Urinary bladder (tissue), 4 donors: ENCODE measurements at places on chromosomes 4 and X.

DNA sequence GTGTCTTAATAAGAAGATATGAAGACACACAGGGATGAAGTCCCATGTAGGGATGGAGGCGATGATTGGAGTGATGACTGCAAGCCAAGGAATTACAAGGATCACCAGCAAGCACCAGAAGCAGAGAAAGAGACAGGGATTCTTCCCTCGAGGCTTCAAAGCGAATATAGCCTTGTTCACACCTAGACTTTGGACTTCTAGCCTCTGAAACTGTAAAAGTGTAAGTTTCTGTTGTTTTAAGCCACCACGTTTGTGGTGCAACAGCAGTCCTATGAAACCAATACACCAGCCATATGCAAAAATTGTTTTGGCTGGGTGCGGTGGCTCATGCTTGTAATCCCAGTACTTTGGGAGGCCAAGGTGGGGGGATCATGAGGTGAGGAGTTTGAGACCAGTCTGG is 9.8 kb upstream of the PDS5A start:
- DNase-seq, result no peak

DNA sequence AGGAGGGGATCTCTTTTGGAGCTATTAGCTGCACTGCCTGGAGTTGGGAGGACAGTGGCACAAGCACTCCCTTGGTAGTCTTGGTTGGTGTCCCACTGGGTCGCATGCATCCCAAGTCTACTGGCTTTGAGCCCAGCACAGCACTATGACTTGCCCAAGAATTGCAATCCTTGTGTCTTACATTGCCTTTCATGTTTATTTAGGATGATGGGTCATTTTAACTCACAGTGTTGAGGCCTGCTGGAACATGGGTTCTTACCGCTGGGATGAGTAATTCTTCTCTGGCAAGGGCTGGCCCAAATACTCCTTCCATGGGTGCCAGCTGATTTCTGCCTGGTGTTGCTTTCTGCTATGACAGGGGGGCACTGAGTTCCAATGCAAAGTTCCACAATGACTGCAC is 185.5 kb downstream of the TEX13C start:
- no peak for DNase-seq

DNA sequence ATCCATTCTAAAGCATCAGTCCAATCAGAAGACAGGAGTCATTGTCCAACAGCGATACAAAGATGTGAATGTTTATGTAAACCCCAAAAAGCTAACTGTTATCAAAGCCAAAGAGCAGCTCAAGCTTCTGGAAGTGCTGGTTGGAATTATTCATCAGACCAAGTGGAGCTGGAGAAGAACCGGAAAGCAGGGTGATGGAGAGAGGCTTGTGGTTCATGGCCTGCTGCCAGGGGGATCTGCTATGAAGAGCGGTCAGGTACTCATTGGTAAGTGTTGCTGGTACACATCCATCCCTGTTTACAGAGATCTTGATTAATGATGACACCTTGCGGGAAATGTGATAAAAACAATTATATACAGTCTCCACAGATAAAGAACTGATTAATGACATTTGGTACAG is 11.0 kb downstream of the INTU start:
- DNase-seq, result no peak

DNA sequence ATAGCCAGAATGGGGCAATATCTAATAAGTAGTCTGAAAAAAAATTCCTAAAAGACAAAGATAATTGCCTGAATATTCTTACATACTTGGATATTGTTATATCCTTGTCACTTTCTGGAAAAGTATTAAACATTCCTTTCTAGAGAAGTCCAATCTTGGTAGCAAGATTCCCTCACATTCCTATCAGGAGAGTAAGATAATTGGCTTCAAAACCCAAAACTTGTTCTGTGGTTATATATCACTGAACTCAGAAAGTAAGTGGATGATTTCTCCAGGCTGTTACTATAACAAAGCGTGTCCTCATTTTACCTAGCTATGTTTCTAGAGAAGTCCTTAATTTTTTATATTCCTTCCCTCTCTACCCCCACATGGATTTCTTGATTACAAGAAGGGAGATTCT is 46.0 kb upstream of the TEX13A start:
- no peak for DNase-seq

DNA sequence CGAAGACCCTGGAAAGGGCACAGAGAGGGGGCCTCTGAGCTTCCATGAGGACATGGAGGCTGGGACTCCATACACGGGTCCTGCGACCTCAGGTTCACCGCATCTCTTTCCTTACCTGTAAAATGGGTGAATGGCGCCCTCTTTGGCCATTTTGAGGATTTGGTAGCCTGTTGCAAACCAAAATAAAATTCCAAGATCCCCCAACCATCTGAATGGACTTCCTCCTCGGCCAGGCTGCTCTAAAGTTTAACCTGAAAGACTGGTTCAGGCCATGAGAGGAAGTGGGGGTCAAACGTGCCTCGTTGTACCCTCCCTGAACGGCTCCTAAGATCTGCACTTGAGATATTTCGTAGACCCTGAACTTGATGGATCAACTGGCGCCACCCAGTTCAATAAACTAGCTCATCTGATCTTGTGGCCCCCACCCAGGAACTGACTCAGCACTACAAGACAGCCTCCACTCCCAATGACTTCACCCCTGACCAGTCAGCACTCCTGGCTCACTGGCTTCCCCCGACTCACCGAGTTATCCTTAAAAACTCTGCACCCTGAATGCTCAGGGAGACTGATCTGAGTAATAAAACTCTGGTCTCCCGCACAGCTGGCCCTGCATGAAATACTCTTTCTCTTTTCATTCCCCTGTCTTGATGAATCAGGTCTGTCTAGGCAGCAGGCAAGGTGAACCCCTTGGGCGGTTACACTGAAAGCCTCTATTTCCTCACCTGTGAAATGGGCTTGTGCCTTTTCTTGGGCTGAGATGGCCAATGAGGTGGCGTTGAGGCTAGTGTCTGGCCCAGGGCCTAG is 32.9 kb upstream of the GPR78 start:
- no peak for DNase-seq

DNA sequence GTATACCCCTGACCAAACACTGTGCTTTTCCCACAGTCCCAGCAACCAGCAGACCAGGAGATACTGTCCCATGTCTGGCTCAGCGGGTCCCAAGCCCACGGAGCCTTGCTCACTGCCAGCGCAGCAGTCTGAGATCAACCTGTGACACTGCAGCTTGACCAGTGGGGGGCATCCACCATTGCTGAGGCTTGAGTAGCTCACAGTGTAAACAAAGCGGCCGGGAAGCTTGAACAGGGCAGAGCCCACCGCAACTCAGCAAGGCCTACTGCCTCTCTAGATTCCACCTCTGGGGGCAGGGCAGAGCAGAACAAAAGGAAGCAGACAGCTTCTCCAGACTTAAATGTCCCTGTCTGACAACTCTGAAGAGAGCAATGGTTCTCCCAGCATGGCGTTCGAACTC is 58.1 kb downstream of the SLC10A6 start:
- DNase-seq, result no peak

GRCh38 chrX:129961180-129962083 is 21.0 kb upstream of the BCORL1 start:
- DNase-seq, result no peak

GRCh38 chr4:55866290-55866907 is 13.0 kb downstream of the EXOC1 start:
- DNase-seq, result no peak

- DNase-seq, result no peak
These were observed 31.3 kb upstream of the GBA3 start for GRCh38 chr4:22661443-22661842.

DNA sequence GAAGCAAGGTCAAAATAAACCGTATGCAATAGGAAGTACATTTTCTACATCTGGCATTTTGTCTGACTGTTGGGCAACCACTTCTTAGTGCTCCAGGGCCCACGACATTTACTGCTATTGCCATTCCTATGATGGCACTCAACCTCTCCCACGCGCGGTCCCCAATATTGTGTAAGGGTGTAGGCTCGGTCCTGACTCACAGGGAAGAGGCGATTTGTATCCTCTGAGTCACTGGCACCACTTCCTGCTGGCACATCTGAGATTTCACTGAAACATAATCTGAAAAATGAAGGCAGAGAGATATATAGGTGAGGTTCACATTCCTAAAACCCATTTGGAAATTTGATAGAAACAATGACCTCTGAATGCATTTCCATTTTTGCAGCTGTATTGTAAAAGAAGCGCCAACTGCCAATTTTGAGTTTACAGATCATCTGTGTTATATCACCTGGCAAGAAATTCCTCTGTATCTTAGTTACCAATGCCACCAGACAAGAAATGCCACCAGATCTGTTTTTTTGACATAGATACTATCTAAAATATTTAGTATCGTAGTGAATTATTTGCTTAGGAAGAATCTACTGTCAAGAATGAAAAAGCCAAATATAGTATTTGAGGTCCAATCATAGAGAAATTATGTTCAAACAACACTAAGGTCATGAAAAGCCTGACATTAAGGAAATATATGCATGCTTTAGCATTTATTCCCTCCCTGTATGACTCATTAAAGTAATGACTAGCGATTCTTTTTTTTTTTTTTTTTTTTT is 9.8 kb downstream of the EREG start:
- DNase-seq, result no peak

DNA sequence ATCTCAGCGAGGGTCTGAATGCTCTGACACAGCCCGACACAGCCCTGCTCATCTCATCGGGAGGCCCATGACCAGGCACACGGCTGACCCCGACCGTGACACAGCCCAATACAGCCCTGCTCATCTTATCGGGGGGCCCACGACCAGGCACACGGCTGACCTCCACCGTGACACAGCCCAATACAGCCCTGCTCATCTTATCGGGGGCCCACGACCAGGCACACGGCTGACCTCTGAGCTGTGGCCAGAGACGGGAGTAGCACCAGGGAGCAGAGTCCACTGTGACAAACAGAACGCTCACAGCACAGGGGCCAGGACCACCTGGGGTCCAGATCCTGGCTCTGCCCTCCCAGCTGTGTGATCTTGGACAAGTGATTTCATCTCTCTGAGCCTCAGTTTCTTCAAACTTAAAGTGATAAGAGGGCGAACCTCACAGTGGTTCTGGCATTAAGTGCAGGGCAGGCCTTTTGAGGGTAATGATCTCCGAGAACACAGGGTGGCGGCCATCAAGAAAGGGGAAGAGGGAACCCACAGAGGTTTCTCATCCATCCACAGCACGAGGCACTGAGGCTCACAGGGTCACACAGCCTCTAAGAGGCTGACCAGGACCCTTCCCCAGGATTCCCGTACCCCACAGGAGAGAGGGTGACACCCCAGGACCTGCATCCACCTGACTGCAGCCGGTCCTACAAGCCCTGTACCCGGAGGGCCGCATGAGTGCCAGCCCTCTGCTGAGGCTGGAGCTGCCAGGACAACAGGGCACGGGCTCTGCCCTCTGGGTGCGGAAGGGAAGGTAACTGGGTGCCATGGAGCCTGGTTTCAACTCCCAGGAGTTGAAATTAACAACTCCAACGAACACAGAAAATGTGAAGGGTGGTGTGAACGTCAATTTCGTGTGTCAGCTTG is 60.1 kb downstream of the WFS1 start:
- DNase-seq, result no peak

GRCh38 chrX:139207655-139208054 is 322.9 kb upstream of the F9 start:
- no peak for DNase-seq

- DNase-seq, result no peak
These were observed 77.1 kb upstream of the ATOH1 start for GRCh38 chr4:93751411-93751810.

DNA sequence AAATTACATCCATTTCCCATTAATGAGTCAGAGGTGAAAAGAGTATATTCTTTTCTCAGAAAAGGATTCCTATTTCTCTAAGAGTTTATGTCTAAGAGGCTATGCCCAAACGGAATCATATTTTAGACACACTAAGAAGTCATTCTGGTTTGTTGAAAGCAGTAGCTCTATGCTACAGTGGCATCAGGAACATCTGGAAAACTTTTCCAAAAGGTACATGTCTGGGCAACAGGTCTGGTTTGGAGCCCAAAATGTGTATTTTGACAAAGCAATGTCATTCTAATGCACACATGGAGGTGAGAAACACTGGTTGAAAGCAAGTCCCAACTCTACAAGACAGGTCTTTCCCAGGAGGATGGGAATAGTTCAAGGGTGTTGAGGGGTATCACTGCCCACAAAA is 56.1 kb downstream of the APBB2 start:
- no peak for DNase-seq

- no peak for DNase-seq
These were observed 36.7 kb upstream of the KLHL13 start for GRCh38 chrX:118153270-118153669.

- DNase-seq, result no peak
These were observed 9.4 kb downstream of the FHIP1A start for GRCh38 chr4:151418385-151418784.

- no peak for DNase-seq
These were observed 29.1 kb upstream of the RAB9B start for GRCh38 chrX:103861200-103861599.

GRCh38 chrX:11952176-11952720 is 186.0 kb upstream of the FRMPD4 start:
- no peak for DNase-seq

GRCh38 chr4:185879666-185880312 is 67.8 kb upstream of the SORBS2 start:
- no peak for DNase-seq

DNA sequence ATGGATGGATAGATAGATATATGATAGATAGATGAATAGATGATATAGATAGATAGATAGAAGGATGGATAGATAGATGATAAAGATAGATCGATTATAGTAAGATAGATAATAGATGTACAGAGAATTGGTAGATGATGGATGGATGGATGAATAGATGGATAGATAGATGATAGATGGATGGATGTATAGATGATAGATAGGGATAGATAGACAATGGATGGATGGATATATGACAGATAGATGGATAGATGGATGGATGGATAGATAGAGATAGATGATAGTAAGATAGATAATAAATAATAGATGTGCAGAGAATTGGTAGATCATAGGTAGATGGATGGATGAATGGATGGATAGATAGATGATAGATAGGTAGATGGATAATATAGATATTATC is 12.2 kb downstream of the GYG2 start:
- no peak for DNase-seq

GRCh38 chr4:37615059-37615719 is 71.0 kb downstream of the RELL1 start:
- DNase-seq, result no peak

DNA sequence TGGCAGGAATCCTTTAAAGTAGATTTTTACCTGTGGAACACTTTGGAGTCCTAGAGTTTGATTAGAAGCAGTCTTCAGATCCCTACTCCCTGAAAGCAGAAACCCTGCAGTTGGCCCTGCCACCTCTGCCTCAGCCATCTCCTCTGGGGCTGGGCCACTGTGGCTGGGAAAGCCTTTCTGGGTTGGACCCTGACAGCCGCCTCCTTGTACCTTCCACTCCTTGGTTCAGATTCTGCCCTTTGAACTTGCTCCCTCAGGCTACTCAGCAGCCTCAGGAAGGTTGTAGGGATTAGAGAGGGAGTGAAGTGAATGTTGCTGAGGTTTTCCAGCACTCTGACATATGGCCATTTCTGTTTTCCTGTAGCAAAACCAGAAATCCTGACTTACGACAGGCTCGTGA is 65.5 kb downstream of the KIT start:
- no peak for DNase-seq

DNA sequence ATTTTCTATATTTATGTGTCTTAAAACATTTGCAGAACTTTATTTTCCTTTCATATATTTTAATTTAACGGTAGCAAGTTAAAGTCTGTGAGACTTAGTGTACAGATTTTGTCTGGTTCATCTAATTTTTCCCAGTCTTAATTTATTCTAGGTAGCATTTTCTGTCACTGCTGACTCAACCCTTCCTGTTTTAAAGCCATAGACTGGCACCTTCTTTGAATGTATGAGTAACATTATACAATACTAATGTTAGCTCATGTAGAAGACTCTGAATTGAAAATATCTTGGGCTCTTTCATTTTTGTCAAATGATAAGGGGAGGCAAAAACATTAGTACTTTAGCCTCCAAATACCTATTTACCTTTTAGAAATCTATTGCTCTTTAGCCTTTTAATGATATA is 43.6 kb downstream of the BLTP1 start:
- no peak for DNase-seq
